ENCODE measurements at places on chromosomes 13 and 19.

DNA sequence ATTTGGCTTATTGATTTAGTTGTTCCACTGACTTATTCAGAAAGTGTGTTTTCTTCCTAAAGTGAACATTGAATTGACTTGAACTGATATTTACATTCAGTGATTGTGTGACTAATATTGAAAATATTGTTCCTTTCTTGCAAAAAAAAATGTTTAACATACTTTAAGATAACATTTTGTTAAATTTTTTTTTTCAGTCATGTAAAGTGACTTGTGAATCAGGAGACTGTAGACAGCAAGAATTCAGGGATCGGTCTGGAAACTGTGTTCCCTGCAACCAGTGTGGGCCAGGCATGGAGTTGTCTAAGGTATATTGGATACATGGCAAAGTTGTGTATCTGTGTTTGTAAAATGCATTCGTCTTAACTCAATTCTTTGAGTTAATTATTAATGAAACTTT lies 22.9 kb downstream of the TNFRSF19 start:
- DNase-seq: no peak
- no peak overlapping the region for H3K27ac ChIP-seq
- H3K4me3 ChIP-seq: no peak overlapping the region
- no peaks in the 10 kb centered on the region for H3K36me3 ChIP-seq

GRCh38 chr13:37433086-37433485 lies 165.5 kb downstream of the POSTN start:
- no peak for DNase-seq
- no peaks in the 10 kb centered on the region for H3K4me1 ChIP-seq
- H3K27ac ChIP-seq: no peak overlapping the region
- no peak overlapping the region for H3K4me3 ChIP-seq
- no peaks in the 10 kb centered on the region for H3K36me3 ChIP-seq

GRCh38 chr13:46527237-46527636 lies 25.7 kb upstream of the LRCH1 start:
- H3K36me3 ChIP-seq: no peaks in the 10 kb centered on the region
- no peak for DNase-seq
- peaks cover 13% of the 10 kb centered on the region for H3K27me3 ChIP-seq
- H3K27ac ChIP-seq: no peak overlapping the region

GRCh38 chr13:99439850-99440604 lies 61.2 kb upstream of the TM9SF2 start:
- peaks cover 9% of the 10 kb centered on the region for H3K27me3 ChIP-seq
- no peaks in the 10 kb centered on the region for H3K36me3 ChIP-seq
- H3K27ac ChIP-seq: no peak overlapping the region
- H3K4me1 ChIP-seq: peaks cover 39% of the 10 kb centered on the region

GRCh38 chr13:52003541-52003940 lies 7.7 kb downstream of the ATP7B start:
- H3K27me3 ChIP-seq: peaks cover 12% of the 10 kb centered on the region
- no peak overlapping the region for H3K27ac ChIP-seq

GRCh38 chr13:33372251-33372919 lies 86.8 kb upstream of the STARD13 start:
- no peaks in the 10 kb centered on the region for H3K27me3 ChIP-seq
- no peaks in the 10 kb centered on the region for H3K36me3 ChIP-seq
- no peak for DNase-seq
- no peak overlapping the region for H3K27ac ChIP-seq
- peaks cover 8% of the 10 kb centered on the region for H3K4me1 ChIP-seq

- no peak for DNase-seq
- H3K36me3 ChIP-seq: no peaks in the 10 kb centered on the region
- peaks cover 23% of the 10 kb centered on the region for H3K27me3 ChIP-seq
- H3K4me1 ChIP-seq: no peaks in the 10 kb centered on the region
Observed at GRCh38 chr19:400976-401865, 7.7 kb downstream of the C2CD4C start.

DNA sequence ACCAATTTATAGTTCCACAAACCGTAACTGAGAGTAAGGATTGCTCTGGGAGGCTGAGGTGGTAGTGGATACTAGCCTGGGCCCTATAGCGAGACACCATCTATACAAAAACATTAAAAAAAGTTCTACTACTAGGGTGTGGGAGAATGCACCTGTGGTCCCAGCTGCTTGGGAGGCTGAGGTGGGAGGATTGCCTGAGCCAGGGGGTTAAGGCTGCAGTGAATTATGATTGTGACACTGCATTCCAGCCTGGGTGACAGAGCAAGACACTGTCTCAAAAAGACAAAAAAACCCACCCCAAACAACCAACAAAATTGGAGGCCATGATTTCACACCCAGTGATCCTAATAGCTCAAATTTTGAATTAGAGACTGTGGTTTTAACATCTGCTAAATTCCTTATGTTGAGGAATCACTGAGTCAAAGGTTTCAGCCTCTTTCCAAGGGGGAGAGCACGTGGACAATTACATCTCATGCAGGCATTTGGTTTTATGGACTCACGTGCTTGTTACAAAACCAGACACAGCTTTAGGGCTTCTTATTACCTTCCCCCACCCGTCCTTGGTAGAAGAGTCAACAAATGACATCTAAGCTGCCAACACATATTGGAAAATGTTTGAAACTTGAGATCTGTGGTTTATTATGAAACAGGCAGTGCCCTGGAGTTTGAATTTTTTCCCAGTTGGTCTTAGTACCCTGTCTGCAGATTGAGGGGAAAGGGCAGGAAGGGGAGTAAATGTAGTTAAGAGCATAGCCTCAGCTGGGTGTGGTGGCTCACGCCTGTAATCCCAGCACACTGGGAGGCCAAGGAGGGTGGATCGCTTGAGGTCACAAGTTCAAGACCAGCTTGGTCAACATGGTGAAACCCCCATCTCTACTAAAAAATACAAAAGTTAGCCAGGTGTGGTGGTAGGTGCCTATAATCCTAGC lies 18.5 kb downstream of the CYP2A6 start:
- H3K4me1 ChIP-seq: peaks cover 25% of the 10 kb centered on the region
- peaks cover 6% of the 10 kb centered on the region for H3K36me3 ChIP-seq
- peak; percentile 8 for DNase-seq

DNA sequence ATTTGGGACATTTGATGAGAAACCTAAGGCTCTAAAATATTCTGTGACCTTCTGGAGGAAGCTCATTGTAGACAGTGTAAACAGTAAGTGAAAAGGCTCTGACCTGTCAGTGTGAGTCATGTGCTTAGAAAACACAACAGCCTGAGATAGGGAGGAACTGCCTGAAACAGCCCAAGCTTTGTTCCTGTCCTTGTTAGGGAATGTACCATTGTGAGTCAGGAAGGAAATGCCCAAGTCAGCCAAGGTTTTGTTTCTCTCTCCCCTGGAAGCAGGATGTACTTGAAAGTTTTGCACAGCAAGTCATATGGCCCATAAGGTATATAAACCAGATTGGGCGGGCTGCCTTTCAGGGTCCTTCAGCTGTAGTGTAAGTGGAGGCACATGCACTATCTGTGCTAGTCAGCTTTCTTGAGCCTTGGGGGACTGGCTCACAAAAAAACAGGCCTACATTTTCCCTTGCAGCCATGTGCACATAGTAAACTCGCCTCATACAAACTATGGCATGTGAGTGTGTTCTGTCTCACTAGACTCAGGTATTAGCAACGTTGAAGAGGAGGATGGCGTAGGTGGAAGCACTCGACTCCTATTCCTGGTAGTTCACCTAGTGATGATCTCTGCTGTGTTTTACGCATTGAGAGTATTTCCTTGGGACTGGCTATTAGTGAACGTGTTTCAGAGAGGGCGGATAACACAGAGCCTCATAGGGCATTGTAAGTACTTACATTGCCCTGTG lies 141.2 kb upstream of the KLHL1 start:
- H3K36me3 ChIP-seq: no peaks in the 10 kb centered on the region
- no peaks in the 10 kb centered on the region for H3K27me3 ChIP-seq
- H3K27ac ChIP-seq: no peak overlapping the region
- H3K4me1 ChIP-seq: no peaks in the 10 kb centered on the region

GRCh38 chr13:27117158-27117557 lies 54.5 kb downstream of the USP12 start:
- no peak for DNase-seq
- peaks cover 64% of the 10 kb centered on the region for H3K4me1 ChIP-seq
- H3K27ac ChIP-seq: no peak overlapping the region
- H3K4me3 ChIP-seq: no peak overlapping the region

DNA sequence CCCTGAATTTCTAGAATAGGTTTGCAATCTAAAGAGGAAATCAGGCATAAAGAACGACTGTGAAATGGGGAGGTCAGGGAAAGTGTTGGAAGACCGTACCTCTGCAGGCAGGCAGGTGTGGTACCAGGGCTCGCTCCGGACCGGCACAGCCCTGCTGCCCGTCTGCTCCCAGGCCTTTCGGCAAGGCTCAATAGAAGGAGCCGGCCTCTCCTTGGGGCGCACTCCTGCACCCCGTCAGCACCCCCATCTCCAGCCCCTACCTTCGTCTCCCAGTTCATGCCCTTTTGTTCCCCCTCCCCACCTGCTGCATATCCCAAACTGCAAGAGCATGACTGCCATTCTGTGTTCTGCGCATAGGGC lies 139.8 kb upstream of the SOX1 start:
- no peak overlapping the region for H3K27ac ChIP-seq
- no peak for DNase-seq
- H3K27me3 ChIP-seq: peaks cover 9% of the 10 kb centered on the region
- H3K36me3 ChIP-seq: no peaks in the 10 kb centered on the region
- no peaks in the 10 kb centered on the region for H3K4me1 ChIP-seq

DNA sequence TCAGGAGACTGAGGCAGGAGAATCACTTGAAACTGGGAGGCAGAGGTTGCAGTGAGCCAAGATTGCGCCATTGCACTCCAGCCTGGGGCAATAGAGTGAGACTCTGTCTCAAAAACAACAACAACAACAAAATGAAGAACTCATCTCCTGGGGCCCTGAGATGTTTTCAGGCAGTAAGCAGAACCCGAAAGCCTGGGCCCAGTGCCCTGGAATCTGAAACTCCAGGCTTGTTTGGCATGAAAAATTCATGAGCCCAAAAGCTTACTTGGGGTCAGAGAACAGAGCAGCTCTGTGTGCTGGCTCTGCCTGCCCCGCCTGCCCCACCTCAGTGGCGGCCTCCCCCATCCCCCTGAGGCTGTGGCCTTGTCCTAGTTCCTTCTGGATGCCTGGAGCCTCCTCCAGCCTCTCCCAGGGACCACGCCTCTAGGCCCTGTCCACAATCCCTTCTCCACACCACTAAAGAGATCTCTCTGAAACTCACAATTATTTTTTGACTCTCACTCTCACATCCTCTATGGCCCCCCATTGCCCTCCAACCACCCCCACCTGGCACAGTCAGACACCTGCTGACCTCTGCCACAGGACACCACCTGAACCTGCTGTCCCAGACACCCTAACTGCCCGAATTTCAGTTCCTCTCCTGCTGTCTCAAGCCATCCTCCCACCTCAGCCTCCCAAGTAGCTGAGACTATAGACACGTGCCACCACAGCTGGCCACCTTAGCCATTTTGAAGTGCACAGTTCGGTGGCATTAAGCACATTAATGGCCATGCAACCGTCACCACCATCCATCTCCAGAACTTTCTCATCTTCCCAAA lies 6.9 kb upstream of the AP1M2 start:
- H3K27ac ChIP-seq: peak overlapping the region; percentile 59
- no peaks in the 10 kb centered on the region for H3K27me3 ChIP-seq
- peaks cover 19% of the 10 kb centered on the region for H3K4me1 ChIP-seq
- no peak overlapping the region for H3K4me3 ChIP-seq
- H3K36me3 ChIP-seq: no peaks in the 10 kb centered on the region
- DNase-seq: no peak

DNA sequence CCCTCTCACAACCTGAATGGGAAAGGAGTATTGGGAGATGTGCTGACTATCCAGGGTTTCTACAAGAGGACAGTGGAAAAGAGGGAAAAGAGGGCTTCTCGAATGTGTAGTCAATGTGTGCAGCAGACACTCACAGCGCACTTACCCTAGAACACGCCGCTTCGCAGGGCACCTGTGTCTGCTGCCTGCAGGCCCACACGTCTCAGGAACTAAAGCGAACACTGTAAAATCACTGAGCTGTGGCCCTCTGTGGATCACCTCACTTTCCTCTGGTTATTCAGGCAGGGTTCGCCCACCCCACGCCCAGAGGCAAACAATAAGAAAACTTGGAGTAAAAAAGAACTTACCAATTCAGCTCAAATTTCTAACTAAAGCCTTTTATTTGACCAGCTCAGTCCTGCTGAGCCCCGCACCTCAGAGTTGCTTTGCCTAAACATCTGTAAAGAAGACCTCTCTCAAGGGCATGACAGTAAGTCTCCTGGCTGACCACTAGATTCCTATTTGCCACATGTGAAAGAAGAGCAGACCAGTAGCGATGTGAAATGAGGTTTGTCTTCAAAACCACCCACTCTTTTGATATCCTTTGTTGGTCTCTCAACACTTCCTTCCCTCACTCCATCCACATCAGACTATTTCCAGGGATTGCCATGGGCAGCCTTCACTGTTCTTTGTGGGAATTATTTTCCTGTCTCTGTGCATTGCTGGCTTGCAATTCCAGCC lies 19.3 kb upstream of the DOCK9 start:
- no peaks in the 10 kb centered on the region for H3K36me3 ChIP-seq
- H3K27me3 ChIP-seq: no peaks in the 10 kb centered on the region
- no peak overlapping the region for H3K27ac ChIP-seq
- DNase-seq: no peak
- H3K4me3 ChIP-seq: no peak overlapping the region

DNA sequence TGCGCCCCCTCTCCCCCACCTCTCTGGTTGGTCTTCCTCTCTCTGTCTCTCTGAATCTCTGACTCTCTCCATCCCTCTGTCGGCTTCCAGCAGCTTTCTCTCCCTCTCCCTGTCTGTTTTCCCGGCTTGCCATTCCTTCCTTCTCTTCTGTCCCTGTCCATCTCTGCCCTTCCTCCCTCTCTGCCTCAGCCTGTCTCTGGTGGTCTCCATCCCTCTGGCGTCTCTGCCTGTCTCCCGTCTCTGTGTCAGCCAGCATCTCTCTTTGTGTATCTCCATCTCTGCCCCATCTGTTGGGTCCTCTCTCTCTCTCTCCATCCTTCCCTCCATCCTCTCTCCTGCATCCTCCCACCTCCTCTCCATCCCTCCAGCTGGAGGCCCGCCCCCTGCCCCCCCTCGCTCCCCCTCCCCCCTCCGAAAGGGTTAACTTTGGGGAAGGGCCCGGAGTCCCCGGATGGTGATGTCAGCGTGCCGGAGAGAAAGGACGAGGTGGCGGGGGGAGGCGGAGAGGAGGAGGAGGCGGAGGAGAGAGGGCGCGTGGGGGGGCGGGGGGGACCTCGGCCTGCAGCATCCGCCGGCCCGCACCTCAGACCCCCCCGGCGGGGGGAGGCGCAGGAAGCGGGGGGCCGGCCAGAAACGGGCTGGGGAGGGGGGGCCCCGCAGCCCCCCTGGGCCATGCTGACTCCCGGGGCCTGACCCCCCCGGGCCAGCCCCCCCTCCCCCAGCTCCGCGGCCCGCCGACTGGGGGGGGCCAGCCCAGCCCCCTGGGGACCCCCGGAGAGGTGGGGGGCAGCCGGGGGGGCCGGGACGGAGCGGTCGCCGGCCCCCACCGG lies at the start of gene BRSK1:
BRSK1 (plus strand) TSS at position 450 of the 830 bp plus-strand sequence. CDS start 446 bp downstream, outside the sequence.
- H3K4me1 ChIP-seq: peaks cover 27% of the 10 kb centered on the region
- DNase-seq: peak; percentile 64
- peak within 1 kb of the TSS; percentile 54 for H3K27ac ChIP-seq
- H3K36me3 ChIP-seq: peaks cover 7% of the 10 kb centered on the region
- no peaks in the 10 kb centered on the region for H3K27me3 ChIP-seq

- H3K27me3 ChIP-seq: peaks cover 10% of the 10 kb centered on the region
- H3K27ac ChIP-seq: no peak overlapping the region
- H3K4me3 ChIP-seq: peak overlapping the region; percentile 85
- DNase-seq: no peak
- peaks cover 51% of the 10 kb centered on the region for H3K36me3 ChIP-seq
- peaks cover 24% of the 10 kb centered on the region for H3K4me1 ChIP-seq
Observed at GRCh38 chr19:52923778-52924593, 758 bp upstream of the ZNF888 start.
